ENCODE measurements at places on chromosomes 1 and 21. TPM values are rescaled to one million over a fixed set of nuclear protein-coding genes. Genes with fewer than 3 reads are reported as not detected.

DNA sequence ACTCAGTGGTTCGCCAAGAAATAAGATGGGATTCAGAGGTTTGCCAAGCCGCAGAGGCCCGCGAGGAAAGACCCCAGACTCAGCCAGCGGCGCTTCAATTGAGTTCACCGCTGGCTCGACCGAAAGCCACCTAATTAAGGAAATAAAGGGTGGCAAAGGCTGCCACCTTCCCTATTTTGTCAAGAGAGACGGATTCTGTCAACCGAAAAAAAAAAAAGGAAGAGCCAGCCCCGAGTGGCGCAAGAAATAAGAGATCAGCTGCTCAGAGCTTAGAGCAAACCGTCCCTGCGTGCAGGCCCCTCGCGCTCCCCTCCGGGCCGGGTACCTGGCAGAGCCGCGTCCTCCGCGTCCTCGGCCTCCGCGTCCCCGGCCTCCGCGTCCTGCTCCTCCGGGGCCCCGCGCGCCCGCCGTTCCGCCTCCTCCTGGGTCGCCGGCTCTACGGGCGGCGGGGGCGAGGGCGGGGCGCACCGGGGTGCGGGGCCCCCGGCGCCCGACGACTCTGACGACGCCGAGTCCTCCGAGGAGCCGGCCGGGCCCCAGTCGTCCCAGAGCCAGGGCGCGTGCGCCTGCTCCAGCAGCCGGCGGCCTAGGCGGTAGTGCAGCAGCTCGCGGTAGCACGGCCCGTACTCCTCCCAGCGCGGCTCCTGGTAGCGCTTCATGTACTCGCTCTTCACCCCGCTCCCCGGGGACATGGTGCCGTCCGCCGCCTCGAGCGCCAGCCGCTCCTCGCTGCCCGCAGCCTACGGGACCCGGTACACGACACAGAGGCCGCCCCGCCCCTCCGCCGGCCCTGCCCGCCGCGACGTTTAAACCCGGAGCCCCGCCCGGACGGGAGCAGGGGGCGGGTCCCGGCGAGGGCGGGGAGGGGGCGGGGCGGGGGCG is 832 bp downstream of the CCSAP start:
- DNase-seq: peak; percentile 87

- DNase-seq: no peak
Measured at GRCh38 chr21:42213082-42213774, 5.7 kb upstream of the ABCG1 start.

- no peak for DNase-seq
Measured at GRCh38 chr1:225660544-225660946, 7.6 kb upstream of the ENAH start.

GRCh38 chr1:63888984-63889383 is 115.2 kb downstream of the ROR1 start:
- no peak for DNase-seq

DNA sequence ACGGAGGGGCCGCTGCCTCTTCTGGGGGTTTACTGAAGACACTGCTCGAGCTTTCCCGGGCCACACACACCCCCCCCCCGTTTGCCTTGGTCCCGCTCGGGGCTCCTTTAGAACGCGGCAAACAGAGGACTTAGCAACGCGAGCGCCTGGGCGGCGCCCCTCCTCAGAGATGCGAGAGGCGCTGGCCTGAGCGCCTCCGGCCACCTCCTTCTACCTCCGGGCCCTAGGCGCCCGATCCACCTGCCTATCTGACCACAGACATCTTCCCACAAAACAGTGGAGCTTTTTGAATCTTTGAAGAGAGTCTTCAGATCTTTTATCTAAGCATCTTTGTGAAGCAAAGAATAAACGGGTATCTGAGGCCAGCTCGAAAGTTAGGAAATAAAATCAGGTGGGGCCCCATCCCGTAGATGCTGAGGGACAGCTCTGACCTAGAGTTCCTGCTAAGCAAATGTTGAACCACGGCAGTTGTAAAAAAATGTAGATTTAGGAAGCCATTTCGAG is 436 bp upstream of the TTLL7 start:
- DNase-seq: peak; percentile 78

GRCh38 chr1:229339520-229339919 is 3.3 kb downstream of the CCSAP start:
- DNase-seq: no peak

- no peak for DNase-seq
Measured at GRCh38 chr21:36347962-36348328, 27.9 kb downstream of the MORC3 start.

The NKAIN1 gene
- polyA plus RNA-seq: 0.07 TPM

The HLX gene
- 10.1 TPM for polyA plus RNA-seq

DNA sequence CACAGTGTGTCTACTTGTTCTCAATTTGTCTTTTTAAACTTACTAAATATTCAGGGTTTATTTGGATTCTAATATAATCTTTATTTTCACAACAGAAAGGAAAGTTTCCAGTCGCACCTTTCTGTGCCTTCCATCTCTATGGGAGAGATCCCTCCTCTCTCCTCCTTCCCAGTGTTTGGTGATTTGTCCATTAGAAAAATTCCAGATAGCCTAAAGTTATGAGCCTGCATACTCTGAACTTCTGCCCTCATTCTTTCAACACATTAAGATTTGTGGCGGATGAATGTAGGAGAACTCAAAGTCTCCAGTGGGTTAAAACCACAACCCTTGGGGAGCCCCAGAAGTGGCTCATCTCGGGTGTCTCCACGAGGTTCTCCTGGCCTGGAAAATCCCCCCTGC is 3.6 kb downstream of the NHLH2 start:
- DNase-seq: no peak

- no peak for DNase-seq
Measured at GRCh38 chr1:203136409-203137042, 9.0 kb downstream of the ADORA1 start.

DNA sequence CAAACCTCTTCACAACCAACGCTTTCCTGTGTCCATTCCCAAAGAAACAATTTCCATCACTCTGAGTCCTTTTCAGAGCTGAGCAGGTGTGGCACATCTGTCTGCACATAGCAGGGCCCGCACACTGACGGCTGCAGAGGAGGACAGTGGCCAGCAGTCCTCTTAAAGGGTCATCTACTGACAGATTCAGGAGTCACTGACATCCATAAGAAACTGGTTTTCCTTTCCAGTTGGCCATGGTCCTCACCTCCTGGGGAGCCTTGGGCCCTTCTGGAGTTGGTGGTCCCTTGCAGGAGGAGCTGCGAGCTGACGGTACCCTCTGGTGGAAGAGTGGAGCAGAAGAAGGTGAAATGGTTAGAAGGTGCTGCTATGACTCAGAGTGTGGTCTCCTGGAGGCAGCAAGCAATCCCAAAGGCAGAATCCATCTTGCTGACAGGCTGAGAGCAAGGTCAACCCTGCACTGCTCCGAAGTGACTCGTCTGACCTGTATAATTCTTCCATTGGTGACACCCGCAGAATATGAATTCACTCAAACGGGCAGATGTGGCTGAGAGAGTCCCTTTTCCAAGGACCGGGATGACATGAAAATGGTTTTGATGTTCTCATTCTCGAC is 278.5 kb upstream of the C1orf174 start:
- no peak for DNase-seq

DNA sequence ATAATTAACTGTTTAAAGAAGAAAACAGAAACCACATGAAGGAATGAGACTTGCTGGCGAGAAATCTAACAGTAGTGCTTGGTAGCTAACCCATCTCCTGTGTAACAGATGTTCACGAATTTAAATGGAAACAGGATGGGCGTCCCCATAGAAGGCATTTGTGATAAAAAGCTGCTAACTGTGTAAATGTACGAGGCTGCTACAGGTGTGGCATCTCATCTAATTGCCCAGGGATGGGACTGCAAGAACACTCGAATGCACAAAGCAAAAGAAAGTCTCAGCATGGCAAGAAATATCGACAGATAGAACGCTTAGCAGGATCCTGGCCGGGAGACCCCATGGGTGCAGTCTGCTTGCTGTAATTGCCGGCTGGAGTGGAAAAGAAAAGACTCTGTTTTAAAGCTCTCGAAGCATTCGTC is 112.7 kb downstream of the RUNX1 start:
- no peak for DNase-seq

DNA sequence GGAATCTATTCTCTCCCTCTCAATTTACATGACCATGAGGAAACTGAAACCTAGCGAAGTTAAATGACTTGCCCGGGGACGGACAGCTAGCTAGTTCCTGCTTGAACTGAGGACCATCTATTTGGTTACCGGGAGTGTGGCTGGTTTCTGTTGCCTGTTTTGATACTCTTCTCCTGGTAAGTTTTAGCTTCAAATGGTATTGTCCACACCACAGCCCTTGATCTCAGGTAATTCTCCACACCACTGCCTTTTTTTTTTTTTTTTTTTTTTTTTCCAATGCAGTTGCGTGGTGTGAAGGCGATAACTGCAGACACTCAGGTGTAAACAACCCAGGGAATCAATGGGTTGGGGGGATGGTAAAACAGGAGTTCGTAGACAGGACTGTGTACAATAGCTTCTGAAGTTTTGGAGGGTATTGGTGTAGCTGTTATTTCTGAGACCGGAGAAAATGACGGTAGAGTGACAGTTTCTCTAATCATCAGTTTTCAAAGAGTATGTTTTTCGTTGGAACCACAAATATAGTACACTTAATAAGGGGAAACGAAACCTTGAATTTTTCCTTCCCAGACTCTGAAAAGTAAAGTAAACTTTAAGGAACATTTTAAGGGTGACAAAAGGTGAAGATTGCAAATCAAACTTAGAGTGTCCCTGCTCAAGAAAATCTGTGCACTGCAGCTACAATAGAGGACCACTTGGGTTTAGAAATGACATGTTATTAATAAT is 125.3 kb upstream of the CACYBP start:
- DNase-seq: no peak

The TFF1 gene
- polyA plus RNA-seq: not detected

GRCh38 chr1:108961198-108961597 is 2.1 kb downstream of the CLCC1 start:
- DNase-seq: no peak

GRCh38 chr21:43817157-43818086 is 28.0 kb downstream of the RRP1 start:
- DNase-seq: no peak

DNA sequence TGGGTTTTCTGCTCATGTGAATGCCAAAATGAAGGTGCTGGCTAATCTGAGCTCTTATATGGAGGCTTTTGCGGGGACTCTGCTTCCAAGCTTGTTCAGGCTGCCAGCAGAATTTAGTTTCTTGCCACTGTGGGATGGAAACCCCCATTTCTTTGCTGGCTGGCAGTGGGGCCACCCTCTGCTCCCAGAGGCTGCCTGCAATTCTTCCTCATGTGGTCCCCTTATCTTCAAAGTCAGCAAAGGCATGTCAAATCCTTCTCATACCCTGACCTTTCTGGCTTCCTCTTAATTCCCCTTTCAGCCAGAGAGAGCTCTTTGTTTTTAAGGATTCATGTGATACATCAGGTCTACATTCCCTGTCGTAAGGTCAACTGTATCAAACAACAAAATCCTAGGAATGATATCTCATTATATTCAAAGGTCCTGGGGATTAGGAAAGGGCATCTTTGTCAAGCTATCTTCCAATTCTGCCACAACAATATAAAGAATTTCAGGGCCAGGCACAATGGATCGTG is 5.2 kb upstream of the GPR161 start:
- DNase-seq: no peak

The DUSP10 gene
- polyA plus RNA-seq: 3.6 TPM

DNA sequence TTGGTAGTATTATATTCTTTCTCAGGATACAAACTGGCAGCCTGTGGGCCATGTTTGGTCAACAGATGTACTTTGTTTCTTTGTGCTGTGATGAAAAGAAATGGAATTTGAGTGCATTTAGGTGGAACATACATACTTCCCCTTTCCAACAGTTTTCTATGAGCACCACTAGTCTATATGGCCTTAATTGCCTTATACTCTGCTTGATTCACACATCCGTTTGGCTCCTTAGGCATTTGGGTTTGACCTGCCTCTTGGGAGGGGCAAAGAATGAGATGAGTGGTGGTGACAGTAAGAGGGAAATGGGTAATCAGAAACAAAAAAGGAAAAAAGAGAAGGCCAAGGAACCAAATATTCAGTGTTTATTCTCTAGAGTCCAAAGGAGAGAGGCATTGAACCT is 17.0 kb downstream of the CFAP126 start:
- no peak for DNase-seq

GRCh38 chr1:10507111-10507879 is 32.5 kb downstream of the PEX14 start:
- DNase-seq: peak; percentile 54

GRCh38 chr21:46036696-46037330 is 55.2 kb downstream of the COL6A1 start:
- DNase-seq: peak; percentile 24

- DNase-seq: peak; percentile 84
Measured at GRCh38 chr21:37208056-37208721, 58.9 kb downstream of the VPS26C start.

DNA sequence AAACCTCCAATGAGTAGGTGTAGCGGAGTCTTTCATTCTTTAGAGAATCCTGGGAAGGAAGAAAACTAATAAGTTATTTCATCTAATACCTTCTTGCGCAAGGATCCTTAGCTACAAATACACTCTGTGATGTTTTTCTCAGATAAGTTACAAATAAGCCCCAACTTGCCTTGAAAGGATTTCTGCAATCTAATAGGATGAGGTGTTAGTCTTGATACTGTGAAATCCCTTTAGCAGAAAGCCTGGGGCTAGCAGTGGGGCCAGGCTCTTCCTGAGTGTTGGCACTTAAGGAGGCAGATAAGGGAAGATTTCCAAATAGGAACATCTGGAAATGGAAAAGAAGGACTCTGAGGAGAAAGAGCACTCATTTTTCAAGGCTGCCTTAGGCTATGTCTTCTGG is 168.0 kb upstream of the DAB1 start:
- DNase-seq: no peak

The LCE2C gene
- polyA plus RNA-seq: not detected

DNA sequence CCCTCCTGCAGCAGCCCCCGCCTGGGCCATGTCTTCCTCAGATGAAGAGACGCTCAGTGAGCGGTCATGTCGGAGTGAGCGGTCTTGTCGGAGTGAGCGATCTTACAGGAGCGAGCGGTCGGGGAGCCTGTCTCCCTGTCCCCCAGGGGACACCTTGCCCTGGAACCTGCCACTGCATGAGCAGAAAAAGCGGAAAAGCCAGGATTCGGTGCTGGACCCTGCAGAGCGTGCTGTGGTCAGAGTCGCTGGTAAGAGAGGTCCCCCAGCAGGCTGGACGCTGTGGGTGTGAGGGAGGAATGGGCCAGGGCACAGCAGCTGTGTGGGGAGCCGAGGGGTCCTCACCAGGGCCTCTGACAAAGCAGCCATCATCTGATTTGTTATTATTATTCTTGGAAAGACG is 58.0 kb downstream of the NDUFS5 start:
- DNase-seq: no peak

GRCh38 chr21:46489800-46490199 is 31.1 kb downstream of the DIP2A start:
- DNase-seq: no peak

- DNase-seq: no peak
Measured at GRCh38 chr1:213446496-213446895, 395.5 kb downstream of the RPS6KC1 start.

DNA sequence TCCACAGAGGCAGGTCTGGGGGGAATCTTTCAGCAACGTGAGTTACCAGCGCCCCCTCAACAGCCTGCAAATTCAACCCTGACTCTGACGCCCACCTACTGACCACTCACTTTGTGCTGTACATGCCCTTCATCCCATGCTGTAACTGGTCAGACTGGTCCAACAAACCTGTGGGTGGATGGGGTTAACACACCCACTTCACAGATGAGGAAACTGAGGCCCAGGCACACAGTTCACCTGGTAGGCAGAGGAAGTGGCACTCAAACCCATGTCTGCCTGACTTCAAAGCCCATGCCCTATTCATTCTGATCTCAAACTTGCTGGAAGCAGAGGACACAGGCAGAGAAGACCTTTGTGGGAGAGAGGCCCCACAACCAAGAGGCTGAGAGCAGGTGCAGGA is 172.9 kb downstream of the TRABD2B start:
- no peak for DNase-seq

All from heart right ventricle (tissue), 16 donors.